ENCODE measurements at places on chromosomes 1 and 21. TPM values are rescaled to one million over a fixed set of nuclear protein-coding genes. Genes with fewer than 3 reads are reported as not detected.

DNA sequence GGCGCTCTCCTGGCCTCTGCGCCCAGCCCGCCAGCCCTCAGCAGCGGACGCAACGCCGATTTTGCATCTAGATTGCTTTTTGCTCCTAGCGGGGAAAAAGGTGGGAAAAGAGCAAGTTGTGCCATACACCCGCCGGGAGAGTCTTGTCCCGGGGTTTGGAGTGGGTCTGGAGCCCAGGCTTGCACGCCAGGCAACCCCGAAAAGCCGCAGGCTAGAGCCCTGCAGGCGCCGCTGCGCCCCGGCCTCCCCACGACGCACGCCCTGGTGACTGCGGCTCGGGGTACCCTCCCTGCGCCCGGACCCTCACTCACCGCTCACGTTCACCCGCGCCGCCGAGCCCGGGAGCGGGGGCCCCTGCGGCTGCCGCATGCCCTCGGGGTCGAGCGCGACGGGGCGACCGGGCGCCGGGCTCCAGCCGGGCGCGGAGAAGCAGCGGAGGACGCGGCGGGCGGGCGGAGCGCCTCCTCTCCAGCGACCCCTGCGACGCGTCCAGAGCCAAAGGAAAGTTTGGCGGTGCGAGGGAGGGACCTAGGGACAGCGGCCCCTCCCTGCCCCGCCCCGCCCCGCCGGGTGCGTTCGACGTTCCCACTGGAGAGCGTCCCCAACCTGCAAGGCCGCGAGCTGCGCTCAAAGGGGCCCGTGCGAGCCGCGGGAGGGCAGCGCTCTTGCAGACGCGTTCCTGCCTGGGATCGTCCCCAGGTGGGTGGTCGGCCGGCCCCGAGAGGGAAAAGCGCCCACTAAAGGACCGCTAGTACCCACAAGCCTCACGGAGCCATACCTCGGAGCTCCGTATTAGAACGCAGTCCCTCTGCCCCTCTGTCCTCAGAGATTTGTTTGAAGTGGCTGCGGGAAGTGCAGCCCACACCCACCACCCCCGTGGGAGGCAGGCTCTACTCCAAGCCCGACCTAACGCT lies at the start of gene LPAR3:
Gene LPAR3, minus strand, starts transcription at position 502 of the 914 bp plus-strand sequence. CDS start 27,086 bp downstream, outside the sequence.
- peak within 1 kb of the TSS; percentile 77 for H3K27ac ChIP-seq
- H3K4me3 ChIP-seq = peak within 1 kb of the TSS; percentile 70
- H3K4me1 ChIP-seq = no peaks in the 10 kb centered on the region
- peak; percentile 85 for DNase-seq

DNA sequence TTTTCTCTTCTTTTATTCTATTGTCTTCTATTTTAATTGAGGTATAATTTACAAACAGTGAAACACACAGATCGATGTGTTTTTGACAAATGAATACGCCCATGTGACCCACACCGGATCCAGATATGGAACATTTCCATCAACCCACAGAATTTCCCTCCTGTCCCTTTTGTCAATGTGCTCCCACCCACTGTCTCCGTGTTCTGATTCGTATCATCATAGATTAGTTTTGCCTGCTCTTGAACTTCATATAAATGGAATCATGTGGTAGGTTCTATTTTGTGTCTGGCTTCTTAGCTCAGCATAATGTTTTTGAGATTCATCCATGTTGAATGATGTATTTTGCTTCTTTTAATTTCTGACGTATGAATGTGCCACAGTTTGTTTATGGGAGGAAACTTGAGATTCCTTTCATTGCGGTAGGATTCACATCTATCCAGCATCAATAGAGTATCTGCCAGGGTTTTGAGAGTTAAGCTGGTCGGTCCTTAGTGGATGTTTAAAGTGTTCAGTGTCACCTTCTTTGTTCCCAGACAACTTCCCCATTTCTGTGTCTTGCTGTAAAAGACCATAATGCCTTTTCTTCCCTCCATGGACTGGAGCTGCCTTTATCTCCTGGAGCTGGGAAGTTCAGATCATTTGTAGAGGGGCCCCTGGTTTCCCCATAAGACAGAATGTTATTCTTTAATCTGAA lies 14.7 kb downstream of the NAV1 start:
- no peak overlapping the region for H3K4me3 ChIP-seq
- H3K4me1 ChIP-seq = no peaks in the 10 kb centered on the region
- no peak for DNase-seq
- H3K27ac ChIP-seq = no peak overlapping the region

DNA sequence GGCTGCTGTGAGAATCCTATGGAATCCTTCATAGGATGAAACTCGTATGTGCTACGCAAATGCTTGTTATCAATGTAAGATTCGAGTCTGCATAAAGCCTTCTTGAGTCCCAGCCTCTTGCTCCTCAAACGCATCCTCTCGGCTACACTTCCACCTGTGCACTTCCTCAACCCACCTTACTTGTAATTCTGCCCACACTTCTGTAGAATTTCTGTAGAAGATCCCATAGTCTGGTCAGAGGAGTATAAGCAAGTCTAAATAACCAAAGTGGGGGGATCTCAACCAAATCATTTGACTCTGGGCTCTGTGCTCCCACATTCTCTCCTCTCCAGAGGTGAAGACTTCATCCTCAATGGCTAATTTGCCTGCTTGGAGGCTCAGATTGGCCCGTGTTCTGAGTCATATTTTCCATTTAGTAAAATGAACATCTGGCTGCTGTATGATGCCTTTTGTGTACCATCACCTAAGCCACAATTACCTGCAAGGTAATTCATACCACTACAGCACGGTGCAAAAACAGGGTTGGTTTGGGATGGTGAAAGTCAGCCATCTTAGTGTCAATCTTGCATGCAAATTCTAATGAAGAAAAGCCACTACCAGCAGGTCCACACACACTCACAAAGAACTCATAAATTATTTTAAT lies 63.2 kb downstream of the ITPKB start:
- no peak for DNase-seq
- no peak overlapping the region for H3K4me3 ChIP-seq
- H3K4me1 ChIP-seq = peaks cover 32% of the 10 kb centered on the region
- no peaks in the 10 kb centered on the region for H3K36me3 ChIP-seq
- H3K27me3 ChIP-seq = no peaks in the 10 kb centered on the region

- no peak overlapping the region for H3K4me3 ChIP-seq
- no peak overlapping the region for H3K27ac ChIP-seq
- H3K36me3 ChIP-seq = no peaks in the 10 kb centered on the region
Measured at GRCh38 chr1:91605566-91605965, 104.9 kb downstream of the CDC7 start.

DNA sequence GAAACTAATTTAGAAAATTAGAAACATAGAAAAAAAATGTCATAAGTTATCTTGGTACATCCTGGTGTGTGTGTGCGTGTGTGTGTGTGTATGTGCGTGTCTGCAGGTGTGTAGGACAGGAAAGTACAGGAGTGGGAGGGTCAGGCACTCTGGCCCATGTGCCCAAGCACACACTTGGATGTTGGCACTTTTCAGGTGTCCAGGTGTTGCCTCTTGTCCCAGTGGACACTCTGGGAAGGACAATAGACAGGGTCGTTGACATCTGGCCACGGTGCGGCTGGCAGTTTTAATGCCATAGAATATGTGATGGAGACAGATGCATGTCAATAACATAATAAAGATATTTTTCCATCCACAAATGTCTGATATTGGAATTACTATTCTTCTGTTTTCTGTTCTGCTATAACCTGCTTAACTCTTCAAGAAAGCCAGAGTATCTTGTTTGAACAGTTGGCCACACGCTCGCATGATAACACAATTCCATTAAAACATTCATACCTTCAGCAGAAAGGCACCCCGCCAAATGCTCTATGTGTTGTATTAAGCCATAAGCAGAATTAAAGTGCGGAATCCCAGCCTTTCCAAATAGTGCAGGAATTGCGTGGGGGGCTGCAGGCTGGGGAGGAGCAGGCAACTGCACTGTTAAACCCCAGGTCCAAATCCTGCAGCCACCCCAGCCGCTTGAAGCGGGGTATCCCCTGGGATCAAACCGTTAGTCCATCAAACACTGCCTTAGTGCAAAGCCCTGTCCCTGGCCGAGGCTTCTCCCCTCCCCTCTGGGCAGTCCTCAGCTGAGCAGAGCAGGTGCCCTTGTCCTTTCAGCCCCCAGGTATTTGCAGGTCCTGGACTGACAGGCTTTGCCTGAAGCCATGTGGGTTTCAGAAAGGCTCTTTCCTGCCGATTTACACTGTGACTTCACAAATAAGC lies 390.0 kb downstream of the CAMTA1 start:
- peaks cover 2% of the 10 kb centered on the region for H3K27me3 ChIP-seq
- no peak overlapping the region for H3K27ac ChIP-seq
- no peak for DNase-seq
- no peaks in the 10 kb centered on the region for H3K4me1 ChIP-seq

GRCh38 chr1:186214791-186215190 lies 160.3 kb downstream of the TPR start:
- no peak overlapping the region for H3K27ac ChIP-seq
- no peak for DNase-seq
- no peaks in the 10 kb centered on the region for H3K27me3 ChIP-seq
- no peak overlapping the region for H3K4me3 ChIP-seq
- H3K36me3 ChIP-seq = no peaks in the 10 kb centered on the region
- H3K4me1 ChIP-seq = no peaks in the 10 kb centered on the region

DNA sequence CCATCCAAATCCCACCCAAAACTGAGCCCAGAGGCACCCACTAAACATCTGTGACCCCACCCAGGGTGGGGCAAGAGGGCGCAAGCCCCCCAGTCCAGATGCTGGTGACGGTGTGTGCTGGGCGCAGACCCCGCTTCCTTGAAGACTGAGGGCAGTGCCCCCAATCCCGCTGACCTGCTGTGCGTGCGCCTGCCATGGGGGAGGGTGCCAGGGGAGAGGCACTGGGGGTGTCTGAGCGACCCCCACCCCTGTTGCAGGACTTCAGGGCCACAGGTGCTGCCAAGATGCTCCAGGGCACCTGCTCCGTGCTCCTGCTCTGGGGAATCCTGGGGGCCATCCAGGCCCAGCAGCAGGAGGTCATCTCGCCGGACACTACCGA lies 13.3 kb downstream of the COL6A2 start:
- H3K27ac ChIP-seq = no peak overlapping the region
- no peaks in the 10 kb centered on the region for H3K4me1 ChIP-seq
- DNase-seq = peak; percentile 2
- no peak overlapping the region for H3K4me3 ChIP-seq
- H3K36me3 ChIP-seq = no peaks in the 10 kb centered on the region

DNA sequence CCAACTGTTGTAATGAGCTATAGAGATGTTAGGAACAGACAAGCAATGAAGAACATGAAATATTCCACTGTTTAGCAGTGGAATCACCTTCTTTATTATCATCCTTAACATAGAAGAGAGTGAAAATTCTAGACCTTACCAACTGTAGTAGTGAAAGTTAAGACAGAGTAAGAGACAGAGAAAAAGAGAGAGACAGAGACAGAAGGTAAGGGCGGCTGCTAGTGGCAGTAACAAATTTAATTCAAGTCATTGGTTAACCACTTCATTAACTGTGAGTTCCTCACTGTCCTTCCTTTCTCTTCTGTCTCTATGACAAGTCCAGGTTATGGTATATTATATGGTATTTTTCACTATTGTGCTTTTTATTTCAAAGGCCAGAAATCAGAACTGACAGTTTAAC lies 355.7 kb upstream of the ESRRG start:
- peak overlapping the region; percentile 70 for H3K27ac ChIP-seq
- no peaks in the 10 kb centered on the region for H3K27me3 ChIP-seq
- peak overlapping the region; percentile 32 for H3K4me3 ChIP-seq
- H3K4me1 ChIP-seq = no peaks in the 10 kb centered on the region
- DNase-seq = no peak

- H3K4me3 ChIP-seq = no peak overlapping the region
- H3K27me3 ChIP-seq = no peaks in the 10 kb centered on the region
- no peaks in the 10 kb centered on the region for H3K4me1 ChIP-seq
Measured at GRCh38 chr21:43640400-43640799, 18.9 kb downstream of the HSF2BP start.

DNA sequence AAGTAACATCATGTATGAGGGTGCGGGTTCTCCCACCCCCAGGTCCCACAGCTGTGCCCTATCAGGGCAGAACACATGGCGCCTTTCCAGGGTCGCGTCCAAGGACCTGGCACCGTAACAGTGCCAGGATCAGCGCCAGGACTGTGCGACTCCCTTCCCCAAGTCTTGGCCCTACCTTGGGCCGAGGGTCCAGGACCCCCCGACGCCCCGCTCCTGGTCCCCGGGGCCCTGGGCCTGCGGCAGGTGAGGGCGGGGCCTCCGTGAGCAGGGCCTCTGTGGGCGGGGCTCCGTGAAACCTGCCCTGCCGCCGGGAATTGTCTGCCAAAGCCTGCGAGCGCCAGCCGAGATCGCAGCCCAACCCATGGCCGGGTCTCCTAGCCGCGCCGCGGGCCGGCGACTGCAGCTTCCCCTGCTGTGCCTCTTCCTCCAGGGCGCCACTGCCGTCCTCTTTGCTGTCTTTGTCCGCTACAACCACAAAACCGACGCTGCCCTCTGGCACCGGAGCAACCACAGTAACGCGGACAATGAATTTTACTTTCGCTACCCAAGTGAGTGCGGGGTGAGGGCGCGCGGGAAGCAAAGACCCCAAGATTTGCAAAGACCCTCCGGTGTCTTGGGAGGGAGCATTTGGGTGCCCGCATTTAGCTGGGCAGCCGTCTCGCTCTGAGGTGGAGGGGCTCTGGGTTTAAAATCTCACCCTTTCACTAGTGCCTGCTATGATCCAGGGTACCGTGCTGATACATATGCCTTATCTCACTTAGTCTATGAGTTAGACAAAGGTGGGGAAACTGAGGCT lies at the start of gene RHBG:
Gene RHBG, plus strand, starts transcription at position 323 of the 796 bp plus-strand sequence. Its CDS starts 39 bp downstream, at position 362.
- H3K36me3 ChIP-seq = no peaks in the 10 kb centered on the region
- DNase-seq = peak; percentile 57
- peak within 1 kb of the TSS; percentile 27 for H3K4me3 ChIP-seq
- H3K27me3 ChIP-seq = no peaks in the 10 kb centered on the region
- H3K4me1 ChIP-seq = no peaks in the 10 kb centered on the region

DNA sequence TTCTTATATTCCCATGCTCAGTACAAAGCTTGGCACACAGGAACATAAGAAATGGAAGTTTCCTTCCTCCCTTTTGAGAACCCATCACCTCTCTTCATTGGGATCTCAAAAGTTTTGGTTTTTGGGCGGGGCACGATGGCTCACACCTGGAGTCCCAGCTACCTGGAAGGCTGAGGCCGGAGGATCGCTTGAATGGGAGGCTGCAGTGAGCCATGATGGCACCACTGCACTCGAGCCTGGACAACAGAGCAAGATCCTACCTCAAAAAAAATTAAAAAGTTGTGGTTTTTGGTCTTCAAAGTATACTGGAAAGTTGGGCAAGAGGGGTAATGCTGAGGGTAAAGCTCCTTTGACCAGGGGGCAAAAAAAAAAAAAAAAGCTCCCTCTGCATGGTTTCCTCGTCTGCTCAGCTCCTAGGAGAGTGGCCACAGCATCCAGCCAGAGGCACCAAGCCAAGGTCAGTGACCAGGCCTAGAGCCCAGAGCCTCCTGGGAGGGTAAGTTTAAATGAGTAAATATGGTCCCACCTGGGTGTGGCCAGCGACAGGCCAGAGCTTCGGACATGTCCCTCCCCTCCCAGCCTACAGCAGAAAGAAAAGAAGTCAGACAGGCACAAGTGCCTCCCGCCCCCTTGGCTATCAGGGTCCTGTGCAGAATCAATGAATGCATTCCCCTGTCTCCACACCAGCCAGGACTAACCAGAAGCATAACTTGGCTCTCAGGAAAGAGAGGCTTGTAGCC lies 5.0 kb downstream of the MEF2D start:
- DNase-seq = no peak
- peak overlapping the region; percentile 99 for H3K27ac ChIP-seq
- H3K36me3 ChIP-seq = no peaks in the 10 kb centered on the region
- no peak overlapping the region for H3K4me3 ChIP-seq
- no peaks in the 10 kb centered on the region for H3K27me3 ChIP-seq

GRCh38 chr1:229514578-229515275 lies 6.6 kb upstream of the NUP133 start:
- H3K4me1 ChIP-seq = no peaks in the 10 kb centered on the region
- H3K4me3 ChIP-seq = no peak overlapping the region
- peak; percentile 66 for DNase-seq
- H3K27ac ChIP-seq = no peak overlapping the region

The OR2T29 gene
- total RNA-seq = not detected

The THEM5 gene
- total RNA-seq = not detected

The CFH gene
- total RNA-seq = 31.5 TPM
